IMR-90 (cell line): ENCODE measurements at places on chromosomes 5 and 9. TPM values are rescaled to one million over a fixed set of nuclear protein-coding genes. Genes with fewer than 3 reads are reported as not detected.

- DNase-seq, result peak; percentile 77
These were observed 547.6 kb downstream of the RAB3C start for GRCh38 chr5:59130431-59130830.

GRCh38 chr5:5978501-5979376 is 399.6 kb downstream of the MED10 start:
- DNase-seq, result no peak

DNA sequence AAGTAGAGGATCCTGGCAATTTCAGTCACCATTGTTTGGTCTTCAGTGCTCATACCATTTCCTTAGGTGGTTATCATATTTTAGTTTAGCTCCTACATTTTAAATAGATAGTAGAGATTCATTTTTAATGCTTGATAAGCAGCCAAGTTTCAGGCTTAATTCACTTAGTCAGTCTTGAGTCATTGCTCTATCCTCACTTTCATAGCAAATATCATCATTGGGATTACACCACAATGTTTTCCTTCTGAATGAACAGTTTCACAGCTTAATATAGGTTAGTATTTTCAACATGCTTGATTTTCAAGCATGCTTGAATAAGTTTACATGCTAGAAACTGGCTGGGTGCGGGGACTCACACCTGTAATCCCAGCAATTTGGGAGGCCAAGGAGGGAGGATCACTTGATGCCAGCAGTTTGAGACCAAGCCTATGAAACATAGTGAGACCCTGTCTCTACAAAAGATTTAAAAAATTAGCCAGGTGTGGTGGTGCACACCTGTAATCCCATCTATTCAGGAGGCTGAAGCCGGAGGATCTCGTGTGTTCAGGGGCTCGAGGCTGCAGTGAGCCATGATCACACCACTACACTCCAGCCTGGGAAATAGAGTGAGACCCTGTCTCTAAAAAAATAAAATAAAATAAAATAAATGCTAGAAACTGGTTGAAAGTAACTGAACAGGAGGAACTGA is 339.9 kb downstream of the ADGRV1 start:
- DNase-seq, result peak; percentile 8

GRCh38 chr5:14370386-14370785 is 211.2 kb upstream of the OTULINL start:
- DNase-seq, result no peak

DNA sequence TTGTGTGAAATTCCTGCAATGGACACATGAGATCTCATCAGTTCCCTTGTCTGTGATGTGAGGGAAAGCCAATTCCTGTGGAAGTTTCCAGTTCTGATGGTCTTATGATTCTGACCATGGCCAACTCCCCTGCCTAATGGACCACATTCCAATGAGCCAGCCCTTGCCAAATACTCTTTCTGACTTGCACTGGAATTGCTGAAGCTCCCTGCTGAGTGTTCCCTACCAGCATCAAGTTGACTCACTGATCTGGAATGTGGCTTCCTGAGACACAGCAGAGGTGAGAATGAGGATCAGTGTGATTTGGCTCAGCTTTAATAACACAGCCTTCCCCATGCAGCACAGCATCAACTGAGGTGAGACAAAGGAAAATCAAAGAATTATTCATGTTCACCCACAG is 427.8 kb downstream of the KDM4C start:
- DNase-seq, result peak; percentile 90

- DNase-seq, result no peak
These were observed 396.9 kb downstream of the AGTPBP1 start for GRCh38 chr9:85344901-85345300.

DNA sequence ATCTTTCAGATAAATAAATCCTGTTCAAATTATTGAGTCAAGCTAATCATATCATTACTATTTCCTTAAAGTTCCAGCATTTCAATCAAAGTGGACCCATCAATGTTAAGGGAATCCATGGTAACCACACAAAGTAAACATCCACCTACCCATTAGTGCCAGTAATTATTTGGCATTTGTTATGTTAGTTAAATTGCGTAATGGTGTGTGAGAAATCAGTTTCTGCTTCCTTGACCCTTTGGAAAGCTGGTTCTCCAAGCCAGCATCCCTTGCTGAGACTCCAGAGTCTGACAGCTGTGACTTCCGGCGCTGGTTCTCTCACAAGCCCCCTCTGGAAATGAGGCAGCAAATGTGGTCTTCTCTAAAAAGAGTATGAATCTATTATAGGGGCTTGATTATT is 308.6 kb upstream of the EFNA5 start:
- peak; percentile 14 for DNase-seq

DNA sequence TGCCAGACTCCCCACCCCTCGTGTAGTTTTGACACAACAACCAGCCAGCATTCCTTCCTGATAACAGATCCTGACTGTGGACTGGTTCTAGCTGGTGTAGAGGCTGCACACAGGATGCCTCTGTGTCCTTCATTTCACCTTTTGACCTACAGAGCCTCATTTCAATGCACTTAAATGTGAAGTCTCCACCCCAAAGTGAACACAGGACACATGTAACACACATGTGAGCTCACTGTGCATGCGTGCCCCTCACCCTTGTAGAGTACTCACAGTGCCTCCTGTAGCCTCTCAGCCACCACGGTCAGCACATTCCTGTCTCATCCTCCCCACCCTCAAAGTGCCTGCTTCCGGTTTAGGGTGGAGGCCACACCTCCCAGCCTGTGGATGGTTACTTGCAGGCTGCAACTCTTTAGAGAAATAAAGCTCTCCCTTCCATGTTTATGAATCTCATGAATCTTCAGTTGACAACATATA is 11.6 kb upstream of the NKD2 start:
- DNase-seq, result no peak

The OR1J2 gene
- total RNA-seq, result not detected in 2 replicates

The C8G gene
- not detected in 2 replicates for total RNA-seq

The GLDC gene
- 0.36 and 0.83 TPM in 2 replicates for total RNA-seq

The IL5 gene
- total RNA-seq, result not detected in 2 replicates

The SOHLH1 gene
- total RNA-seq, result not detected in 2 replicates
